ENCODE measurements at places on chromosomes 5 and 9.

DNA sequence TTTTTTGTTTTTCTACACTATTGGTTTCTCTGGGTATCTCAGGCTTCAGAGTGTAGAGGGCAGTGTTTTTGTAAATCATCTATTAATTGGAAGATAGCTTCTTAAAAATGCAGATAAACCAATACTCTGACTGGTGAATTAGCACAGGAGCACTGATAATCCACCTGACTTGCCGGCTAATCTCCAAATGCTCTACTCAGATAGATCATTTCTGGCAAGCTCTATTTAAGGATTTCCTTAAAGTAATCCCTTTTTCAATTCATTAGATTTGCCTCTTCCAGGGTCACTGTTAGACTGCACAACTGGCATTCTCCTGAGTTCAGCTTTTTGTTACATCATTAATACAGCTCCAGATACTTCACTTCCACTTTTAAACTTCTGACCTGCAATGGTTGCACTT, 1390.3 kb upstream of the NUDT12 start:
- DNase-seq, result no peak

DNA sequence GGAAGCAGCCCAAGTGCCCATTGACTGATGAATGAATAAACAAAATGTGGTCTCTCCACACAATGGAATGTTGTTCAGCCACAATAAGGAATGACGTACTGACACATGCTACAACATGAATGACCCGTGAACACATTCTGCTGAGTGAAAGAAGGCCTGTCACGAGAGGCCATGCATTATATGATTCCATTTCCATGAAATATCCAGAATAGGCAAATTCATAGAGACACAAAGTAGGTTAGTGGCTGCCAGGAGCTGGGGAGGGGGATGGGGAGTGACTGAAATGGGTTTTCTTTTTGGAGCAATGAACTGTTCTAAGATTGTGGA, 41.4 kb downstream of the BICD2 start:
- DNase-seq, result no peak

DNA sequence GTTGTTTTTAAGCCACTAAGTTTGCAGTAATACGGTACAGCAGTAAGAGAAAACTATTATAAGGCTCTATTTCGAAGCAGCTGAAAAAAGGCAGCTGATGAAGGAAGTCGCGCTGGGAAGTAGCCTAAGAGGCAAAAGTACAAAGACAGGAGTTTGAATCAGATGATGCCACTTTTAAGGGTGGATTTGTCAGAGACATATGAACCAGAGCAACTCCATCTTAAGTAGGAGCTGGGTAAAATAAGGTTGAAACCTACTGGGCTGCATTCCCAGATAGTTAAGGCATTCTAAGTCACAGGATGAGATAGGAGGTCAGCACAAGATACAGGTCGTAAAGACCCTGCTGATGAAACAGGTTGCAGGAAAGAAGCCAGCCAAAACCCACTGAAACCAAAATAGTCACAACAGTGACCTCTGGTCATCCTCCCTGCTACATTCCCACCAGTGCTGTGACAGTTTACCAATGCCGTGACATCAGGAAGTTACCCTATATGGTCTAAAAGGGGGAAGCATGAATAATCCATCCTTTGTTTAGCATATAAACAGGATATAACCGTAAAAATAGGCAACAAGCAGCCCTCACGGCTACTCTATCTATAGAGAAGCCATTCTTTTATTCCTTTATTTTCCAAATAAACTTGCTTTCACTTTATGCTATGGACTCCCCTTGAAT, 91.8 kb upstream of the PRSS3 start:
- no peak for DNase-seq

DNA sequence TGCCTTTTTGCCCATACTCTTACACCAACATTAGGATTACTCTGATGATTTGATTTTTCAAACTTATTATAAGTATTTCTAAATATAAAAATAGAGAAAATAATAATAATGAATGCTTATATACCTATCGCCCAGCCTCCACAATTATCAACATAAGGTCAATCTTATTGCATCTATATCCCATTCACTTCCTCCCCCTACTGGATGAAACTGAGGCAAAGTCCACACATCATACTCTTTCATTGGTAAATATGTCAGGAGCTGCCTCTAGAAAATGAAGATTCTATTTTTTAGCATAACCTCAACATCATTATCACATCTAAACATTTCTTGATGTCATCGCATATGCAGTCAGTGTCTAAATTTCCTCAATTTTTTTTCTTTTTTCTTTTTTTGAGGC, 44.3 kb downstream of the SH3RF2 start:
- no peak for DNase-seq

DNA sequence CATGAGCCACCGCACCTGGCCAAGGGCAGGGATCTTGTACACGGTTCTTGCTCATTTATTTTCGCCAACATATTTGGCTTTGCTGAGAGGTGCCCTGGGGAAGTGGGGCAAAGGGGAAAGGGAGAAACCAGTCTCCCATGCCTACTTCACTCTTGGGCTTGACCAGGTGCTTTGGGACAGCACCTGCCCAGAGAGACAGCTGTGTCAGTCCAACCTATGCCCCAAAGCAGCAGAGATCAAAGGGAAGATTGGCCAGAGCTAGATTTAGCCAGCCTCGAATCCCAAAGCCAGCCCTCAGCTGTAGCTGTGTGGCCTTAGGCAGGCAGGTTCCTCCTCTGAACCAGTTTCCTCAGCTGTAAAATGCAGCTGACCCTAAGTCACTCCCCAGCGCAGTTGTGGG, 2.3 kb upstream of the PTGES start:
- DNase-seq, result no peak
